Naive thymus-derived CD8-positive, alpha-beta T cell (primary cell): ENCODE measurements at places on chromosomes 6 and 20. TPM values are rescaled to one million over a fixed set of nuclear protein-coding genes. Genes with fewer than 3 reads are reported as not detected.

Gene MEP1A
- total RNA-seq, result not detected

Gene KHDC1L
- total RNA-seq, result not detected

Gene TMEM170B
- total RNA-seq, result 3.7 TPM

Gene PEX7
- total RNA-seq, result 6.9 TPM

Gene HLA-DMB
- total RNA-seq, result 23.5 TPM

Gene OPRM1
- total RNA-seq, result not detected

DNA sequence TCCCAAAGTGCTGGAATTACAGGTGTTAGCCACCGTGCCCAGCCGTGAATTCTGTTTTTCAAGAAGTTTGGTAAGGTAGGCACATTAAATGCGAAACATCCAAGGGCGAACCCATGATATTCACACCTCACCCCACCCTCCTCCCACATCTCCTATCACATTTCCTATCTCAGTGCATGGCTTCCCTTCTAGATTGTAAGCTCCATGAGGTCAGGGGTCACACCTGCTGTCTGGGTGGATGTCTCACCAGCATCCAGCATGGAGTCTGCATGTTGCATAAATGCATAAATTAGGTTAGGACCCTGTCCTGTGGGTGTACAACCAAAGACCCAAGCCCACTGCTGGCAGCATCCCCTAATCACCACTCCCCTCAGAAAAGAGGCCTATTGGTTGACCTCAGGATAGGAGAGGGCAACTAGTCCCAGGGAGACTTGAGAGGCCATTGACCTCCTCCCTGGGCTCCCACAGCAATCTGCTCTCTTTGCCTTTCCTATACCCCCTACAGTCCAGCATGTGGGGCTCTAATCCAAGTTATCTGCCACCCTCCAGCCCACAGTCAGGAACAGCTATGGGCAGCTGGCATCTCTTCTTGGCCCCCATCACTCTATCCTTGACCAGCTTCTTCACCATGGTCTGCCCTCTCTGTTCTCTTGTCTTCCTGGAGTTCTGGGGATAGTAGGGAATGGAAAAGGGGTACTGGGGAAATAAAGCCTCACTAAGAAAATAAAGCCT is 4.2 kb downstream of the PRRT1 start:
- DNase-seq, result no peak

GRCh38 chr20:60573003-60573680 is 614.9 kb downstream of the CDH26 start:
- DNase-seq, result no peak

DNA sequence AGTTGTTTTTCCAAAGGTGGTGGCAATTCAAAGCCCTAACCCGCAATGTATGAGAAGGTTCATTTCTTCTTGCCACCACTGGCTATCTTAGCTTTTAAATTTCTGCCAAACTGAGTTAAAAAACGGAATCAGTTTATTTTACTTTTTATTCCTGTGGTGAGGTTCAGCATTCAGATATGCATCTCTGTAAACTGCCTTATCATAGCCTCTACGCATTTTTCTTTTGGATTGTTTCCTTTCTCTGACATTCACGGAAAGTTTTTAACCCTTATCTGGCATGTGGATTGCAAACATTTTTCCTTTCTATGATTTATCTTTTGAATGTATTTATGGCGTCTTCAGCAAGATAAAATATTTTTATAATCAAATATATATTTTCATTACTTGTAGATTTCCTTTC is 37.7 kb downstream of the AK9 start:
- DNase-seq, result no peak

- no peak for DNase-seq
These were observed 5.2 kb downstream of the DLGAP4 start for GRCh38 chr20:36311141-36311853.

- peak; percentile 27 for DNase-seq
These were observed 167.4 kb upstream of the OLIG3 start for GRCh38 chr6:137661601-137662000.

GRCh38 chr20:60212695-60213094 is 254.5 kb downstream of the CDH26 start:
- DNase-seq, result no peak

GRCh38 chr20:8855315-8855714 is 213.6 kb upstream of the PLCB4 start:
- DNase-seq, result no peak

GRCh38 chr6:25962149-25963127 is at the start of gene TRIM38:
Gene TRIM38 (plus strand): TSS chr6:25962802. CDS start chr6:25966523, 3,721 bp downstream.
- DNase-seq, result peak; percentile 67

- DNase-seq, result no peak
These were observed 148.7 kb downstream of the DOK5 start for GRCh38 chr20:54623991-54624569.

- no peak for DNase-seq
These were observed 132.5 kb upstream of the NEDD9 start for GRCh38 chr6:11364971-11365397.

DNA sequence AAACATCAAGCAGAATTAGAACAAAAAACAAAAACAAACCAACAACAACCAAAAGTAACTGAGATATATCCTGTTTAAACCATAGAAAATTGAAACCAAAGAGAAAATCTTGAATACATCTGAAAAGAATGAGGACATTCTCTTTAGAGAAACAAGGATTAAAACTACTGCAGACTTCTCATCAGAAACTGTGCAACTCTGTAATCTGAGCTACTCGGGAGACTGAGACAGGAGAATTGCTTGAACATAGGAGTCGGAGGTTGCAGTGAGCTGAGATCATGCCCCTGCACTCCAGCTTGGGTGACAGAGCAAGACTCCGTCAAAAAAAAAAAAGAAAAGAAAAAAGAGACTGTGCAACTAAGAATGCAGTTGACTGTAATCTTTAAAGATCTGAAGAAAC is 153.4 kb downstream of the SYNDIG1 start:
- DNase-seq, result no peak

GRCh38 chr6:32609731-32610640 is 20.3 kb upstream of the HLA-DRB1 start:
- peak; percentile 68 for DNase-seq
